ENCODE measurements at places on chromosomes 13 and 19. TPM values are rescaled to one million over a fixed set of nuclear protein-coding genes. Genes with fewer than 3 reads are reported as not detected.

Gene PEG3
- 24.4 TPM for polyA plus RNA-seq

DNA sequence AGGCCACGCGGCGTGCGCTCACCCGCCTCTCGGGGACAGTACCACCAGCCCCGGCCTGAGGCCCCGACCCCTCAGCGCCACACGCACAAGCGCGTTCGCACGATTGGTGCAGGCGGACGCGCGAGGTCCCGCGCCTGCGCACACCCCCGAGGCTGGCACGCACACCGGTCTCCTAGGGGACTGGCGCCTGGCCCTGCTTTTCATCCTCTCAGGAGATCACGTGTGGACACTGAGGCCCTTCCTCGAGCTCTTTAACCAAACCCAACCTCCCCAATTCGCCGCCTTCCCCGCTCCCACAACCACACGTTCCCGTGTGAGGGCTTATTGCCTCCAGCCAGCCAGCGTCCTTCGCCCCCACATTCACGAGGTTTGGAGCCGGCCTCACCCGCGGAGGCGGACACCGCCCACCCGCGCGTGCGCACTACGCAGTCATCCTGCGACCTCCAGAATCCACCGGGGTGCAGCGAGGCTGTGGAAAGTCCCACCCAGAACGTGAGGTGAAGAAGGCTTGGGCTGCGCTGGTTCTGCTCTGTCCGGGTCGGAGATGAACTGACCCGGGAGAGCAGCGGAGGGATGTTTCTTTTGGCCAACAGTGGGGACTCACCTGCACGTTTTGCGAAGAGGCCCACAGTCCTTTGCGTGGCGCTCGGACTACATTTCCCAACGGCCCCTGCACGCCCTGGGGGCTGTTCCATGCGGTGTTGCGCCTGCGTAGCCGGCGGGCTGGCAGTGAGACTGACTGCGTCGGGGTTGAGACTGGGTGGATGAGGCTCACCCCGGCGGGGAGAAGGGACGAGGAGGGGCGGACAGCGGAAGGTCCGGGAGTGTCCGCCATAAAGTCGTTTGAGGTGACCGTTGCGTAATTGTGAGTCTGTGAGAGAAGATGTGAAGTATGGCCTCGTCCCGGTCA, 539 bp upstream of the ZNF667 start:
- peak overlapping the region; percentile 70 for H3K4me3 ChIP-seq
- no peaks in the 10 kb centered on the region for H3K4me1 ChIP-seq
- H3K27me3 ChIP-seq, result no peaks in the 10 kb centered on the region
- DNase-seq, result peak; percentile 93

DNA sequence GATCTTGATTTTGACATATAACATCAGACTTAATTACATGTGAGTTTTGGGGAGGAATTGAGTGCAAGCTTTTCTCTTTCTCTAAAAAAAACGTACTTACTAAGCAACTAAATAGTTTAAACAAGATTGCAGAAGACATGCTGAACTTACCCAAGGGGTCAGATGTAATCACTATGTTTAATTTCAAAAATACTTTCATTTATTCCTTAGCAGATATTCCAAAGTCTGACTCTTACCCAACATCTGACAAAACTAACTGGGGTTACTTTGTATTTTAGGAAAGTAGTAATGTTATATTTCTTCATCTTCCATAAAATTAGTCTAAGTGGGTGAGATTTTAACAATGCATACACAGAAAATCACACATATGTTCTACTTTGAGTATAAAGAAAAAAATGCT, 270.2 kb downstream of the DNAJC15 start:
- no peaks in the 10 kb centered on the region for H3K36me3 ChIP-seq
- H3K27ac ChIP-seq, result no peak overlapping the region
- H3K27me3 ChIP-seq, result no peaks in the 10 kb centered on the region
- H3K4me3 ChIP-seq, result no peak overlapping the region
- H3K4me1 ChIP-seq, result no peaks in the 10 kb centered on the region
- no peak for DNase-seq

Gene TEX101
- polyA plus RNA-seq, result not detected

Gene CBY2
- not detected for polyA plus RNA-seq

DNA sequence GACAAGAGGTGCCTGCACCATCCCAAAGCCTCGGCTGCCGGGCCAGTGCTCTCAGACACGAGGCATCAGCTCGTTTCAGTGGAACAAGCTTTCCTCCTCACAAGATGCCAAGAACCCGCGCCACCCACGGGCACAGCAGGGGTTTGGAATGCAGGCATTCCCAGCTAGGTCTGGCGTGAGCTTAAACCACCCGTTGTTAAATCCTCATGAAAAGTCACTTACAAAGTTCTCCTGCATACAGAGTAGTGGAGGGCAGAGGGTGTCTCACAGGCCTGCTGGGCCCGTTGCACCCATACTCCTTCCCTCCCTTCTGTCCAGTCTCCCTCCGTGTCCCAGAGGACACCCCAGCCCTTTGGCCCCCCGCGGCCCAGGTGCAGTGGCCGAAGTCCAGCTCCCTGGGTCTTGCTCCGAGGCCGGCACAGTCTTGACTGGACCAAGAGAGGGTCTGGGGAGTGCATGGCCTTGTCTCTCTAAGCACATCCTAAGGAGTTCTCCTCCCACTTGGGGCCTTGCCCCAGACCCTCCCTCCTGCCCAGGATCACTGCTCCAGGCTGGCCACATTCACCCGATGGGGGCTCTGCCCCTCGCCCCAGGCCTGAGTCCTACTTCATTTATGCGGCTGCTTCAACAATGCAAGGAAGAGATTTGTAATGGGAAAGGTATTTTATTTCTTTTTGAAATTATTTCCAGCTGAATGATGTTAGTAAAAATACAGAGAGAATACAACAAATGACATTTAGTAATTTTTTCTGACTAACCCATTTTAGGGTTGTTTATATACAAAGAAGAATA, 35.2 kb upstream of the GRTP1 start:
- no peaks in the 10 kb centered on the region for H3K36me3 ChIP-seq
- no peaks in the 10 kb centered on the region for H3K27me3 ChIP-seq
- peaks cover 20% of the 10 kb centered on the region for H3K4me1 ChIP-seq
- H3K27ac ChIP-seq, result no peak overlapping the region
- no peak overlapping the region for H3K4me3 ChIP-seq

Gene ZNF763
- 4.4 TPM for polyA plus RNA-seq

DNA sequence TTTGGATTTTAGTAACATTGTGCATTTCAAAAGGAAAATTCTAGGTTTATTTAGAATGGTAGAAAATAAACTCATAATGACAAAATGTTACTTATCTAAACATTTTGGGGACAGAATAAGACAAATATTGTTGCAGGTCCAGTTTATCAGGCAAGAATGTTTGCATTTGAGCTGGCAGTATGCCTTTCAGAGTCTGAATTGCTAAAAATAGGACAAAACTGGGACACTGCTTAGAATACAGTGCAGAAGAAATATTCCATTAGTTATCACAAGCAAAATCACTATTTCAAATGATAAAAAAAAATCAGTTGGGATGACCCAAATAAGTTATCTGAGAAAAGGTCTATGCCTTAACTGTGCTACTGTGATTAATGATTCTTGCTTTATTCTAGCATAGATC, 870.3 kb upstream of the MIR17HG start:
- no peaks in the 10 kb centered on the region for H3K4me1 ChIP-seq
- no peaks in the 10 kb centered on the region for H3K27me3 ChIP-seq
- no peaks in the 10 kb centered on the region for H3K36me3 ChIP-seq

DNA sequence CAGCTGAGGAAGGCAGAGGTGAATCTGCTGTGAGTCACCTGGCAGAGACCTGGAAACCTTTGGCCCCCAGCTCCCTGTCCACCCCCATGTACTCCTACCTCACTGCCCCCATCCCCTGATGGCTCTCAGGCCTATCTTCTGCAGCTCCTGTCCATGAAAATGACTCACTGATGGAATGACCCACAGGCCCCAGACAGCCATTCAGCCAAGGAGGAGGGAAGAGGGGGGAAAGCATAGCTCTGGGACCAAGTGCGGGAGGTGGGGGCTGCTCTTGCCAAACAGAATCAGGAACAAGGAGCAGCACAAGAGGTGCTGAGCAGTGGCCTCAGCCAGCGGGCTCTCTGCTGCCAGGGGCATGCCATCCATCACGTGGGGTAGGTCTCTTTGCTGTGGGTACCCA, 111.4 kb upstream of the C1QTNF9B start:
- H3K27me3 ChIP-seq, result no peaks in the 10 kb centered on the region
- no peaks in the 10 kb centered on the region for H3K36me3 ChIP-seq
- no peak for DNase-seq

DNA sequence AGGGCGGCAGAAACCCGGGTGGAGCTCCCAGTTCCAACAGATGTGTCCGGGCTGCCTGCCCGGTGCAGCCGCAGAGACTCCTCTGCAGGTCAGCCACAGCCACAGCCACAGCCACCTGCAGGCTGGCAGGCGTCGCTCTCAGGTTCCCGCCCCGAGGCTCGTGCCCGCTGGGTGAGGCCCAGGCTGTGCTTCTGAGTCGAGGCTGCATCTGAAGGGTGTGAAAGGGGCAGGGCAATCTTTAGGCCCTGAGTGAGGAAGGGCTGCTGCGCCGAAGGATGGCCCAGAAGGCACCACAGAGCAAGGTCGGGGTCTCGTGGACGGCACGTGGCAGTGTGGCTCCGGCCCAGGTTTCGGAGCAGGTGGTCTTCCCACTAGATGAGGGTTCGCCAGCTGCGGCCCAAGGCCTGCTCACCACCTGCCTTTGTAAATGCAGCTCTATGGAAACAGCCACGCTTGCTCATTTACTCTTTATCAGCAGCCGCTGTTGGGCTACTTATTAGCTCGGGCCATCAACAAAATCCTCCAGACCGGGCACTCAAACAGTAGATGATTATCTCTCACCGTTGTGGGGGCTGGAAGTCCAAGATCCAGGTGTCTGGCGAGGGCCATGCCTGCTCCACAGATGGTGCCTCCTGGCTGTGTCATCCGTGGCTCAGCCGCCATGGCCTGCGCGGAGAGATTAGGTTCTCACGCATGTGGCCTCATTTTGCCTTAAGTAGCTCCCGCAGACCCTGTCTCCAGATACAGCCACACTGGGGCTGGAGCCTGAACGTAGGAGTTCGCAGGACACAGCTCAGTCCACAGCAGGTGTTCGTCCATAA, 40.3 kb upstream of the TFDP1 start:
- peaks cover 41% of the 10 kb centered on the region for H3K36me3 ChIP-seq
- DNase-seq, result peak; percentile 55
- no peaks in the 10 kb centered on the region for H3K27me3 ChIP-seq
- H3K27ac ChIP-seq, result peak overlapping the region; percentile 23
- H3K4me1 ChIP-seq, result peaks cover 5% of the 10 kb centered on the region

Gene ATP1A3
- 13.0 TPM for polyA plus RNA-seq

DNA sequence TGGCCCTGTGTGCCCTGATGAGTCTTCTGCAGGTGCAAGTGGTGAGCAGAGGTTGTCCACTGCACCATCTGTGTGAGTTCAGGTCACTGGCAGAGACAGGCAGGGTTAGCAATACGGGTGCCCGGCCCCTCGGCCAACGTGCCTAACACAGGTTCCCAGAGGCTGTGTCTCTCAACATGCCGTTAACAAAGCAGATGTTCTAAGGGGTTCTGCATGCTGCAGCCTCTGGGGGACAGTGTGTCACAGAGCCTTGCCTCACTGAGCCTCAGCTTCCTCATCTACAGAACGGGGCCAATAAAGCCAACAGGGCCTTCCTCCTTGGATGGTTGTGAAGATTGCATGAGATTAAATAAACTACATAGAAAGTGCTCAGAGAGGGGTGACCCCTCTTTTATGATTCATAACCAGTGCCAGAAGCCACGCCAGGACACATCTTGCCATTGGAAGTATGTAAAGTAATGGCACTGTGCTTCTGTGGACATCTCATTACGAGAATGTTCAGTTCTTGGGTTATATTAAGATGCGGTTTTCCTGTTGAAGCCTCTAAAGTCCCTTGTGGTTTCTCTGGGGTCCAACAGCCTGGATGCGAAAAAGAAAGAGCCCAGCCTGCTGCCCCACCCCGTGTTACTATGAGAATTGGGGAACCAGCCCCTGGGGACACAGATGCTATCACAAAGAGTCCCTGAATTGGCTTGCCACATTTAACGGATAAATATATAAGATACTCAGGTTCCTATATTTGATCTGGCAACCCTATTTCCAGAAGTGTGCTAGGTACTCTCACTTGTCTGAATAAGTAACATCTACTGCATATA, 11.2 kb upstream of the ARHGEF18 start:
- no peaks in the 10 kb centered on the region for H3K27me3 ChIP-seq
- H3K36me3 ChIP-seq, result no peaks in the 10 kb centered on the region
- no peak for DNase-seq
- H3K4me1 ChIP-seq, result no peaks in the 10 kb centered on the region

Gene ZNF667
- 9.0 TPM for polyA plus RNA-seq

All from large intestine (tissue), 12 donors.